ENCODE measurements at places on chromosomes 1 and 21.

- no peak for DNase-seq
These were observed 183.6 kb upstream of the NR5A2 start for GRCh38 chr1:199843861-199844260.

DNA sequence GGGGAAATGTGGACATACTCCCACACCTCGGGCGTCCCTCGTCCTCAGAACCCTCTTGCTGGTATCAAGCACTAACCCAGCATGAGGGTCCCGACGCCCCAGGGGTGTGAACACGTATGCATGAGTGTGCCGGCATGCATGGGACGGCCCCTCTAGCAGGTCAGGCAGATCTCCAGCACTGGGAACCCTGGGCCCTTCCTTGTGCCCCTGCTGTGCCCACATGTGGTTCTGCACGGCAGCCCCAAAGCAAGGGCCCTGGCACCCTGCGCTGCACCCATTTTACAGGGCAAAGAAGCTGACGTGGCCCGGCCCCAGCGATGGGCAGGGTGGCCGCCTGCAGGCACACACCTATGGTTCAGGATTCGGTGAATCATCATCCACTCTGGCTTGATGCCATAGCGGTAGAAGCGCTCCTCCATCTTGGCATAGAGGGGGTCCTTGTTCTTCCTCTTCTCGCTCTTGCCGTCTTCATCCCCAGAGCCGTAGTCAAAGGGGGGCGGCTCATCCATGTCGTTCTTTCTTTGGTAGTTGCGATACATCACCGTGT lies 34.2 kb downstream of the CHD5 start:
- no peak for DNase-seq

DNA sequence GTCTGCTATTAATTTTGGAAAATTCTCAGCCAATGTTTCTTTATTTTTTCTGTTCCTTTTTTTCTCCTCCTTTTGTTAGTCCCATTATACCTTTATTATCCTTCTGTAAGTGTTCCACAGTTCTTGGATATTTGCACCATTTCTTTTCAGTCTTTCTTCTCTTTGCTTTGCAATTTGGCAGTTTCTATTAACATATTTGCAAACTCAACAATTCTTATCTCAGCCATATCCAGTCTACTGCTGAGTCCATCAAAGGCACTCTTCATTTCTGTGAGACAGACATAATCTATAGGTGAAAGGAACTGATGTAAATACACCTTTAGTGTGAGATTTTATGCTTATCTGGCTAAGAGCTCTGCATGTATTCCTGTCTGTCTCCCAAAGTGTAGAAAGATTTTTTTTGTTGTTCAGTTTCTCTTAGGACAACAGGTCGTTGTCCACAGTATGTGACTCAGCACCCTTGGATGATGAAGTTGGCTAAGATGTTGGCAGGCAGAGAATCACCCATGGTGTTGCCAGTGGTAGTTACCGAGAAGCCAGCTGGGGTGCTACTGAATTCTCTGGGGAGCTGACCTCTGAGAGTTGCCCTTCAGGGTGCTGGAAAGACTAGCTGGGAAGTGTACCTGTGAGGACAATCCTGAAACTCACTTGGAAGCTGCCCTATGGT lies 38.4 kb downstream of the LEPR start:
- DNase-seq, result no peak

DNA sequence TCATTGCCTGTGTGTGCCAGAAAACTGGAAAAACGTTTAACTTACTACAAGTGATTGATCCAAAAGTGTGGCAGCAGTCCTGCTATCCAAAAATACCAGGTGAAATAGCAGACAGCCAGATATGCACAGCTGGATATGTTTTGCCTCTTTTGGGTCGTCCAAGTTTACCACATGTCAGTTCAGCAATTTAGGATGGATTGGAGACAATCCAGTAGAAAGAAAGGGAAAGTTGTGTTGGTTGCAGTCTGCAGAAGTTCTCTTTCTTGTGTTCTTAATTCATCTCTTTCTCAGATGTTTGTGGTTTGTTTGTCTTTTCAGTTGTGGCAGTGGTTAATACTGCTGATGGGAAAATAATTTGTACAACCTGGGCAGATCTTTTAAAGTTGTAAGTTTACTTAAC lies 645.0 kb downstream of the PTPRC start:
- DNase-seq, result no peak

DNA sequence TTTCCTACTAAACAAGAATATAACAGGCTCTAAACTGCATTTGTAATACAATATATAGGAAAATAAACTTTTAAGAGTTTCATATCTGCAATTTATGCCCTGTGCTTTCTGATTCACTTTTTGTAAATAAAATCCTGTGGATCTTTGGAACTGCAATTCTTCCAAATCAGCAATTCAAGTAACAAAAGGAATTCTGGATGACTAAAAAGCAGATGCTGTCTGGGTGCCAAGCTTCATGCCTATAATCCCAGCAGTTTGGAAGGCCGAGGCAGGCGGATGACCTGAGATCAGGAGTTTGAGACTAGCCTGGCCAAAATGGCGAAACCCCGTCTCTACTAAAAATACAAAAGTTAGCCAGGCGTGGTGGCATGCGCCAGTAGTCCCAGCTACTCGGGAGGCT lies 6.3 kb downstream of the NME7 start:
- no peak for DNase-seq

DNA sequence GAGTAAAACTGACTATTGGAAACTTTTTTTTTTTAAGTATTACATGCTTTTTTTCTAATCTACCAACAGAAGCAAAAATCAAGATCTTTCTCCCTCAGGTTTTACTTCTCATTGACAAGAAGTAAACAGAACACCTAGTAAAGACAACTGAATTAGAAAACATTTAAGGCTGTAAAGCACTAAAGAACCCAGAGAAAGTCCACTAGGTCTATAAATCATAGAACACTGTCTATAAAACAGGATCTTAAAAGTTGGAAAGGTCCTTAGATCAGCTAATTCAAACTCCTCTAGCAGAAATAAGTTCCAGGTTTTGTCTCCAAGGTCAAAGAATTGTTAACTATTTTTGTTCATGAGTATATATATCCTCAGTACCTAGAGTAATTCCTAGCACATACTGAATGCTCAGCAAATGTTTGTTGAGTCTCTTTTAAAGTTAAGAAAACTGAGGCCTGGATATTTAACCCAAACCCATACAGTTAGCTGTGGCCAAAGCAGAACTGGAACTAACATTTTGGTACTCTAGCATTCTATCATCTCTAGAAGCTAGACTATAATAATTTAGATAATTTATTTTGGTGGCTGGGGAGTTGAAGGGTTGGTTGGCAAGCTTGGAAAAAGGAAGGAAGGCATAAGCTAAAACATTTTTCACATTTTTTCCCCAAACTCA lies 3.0 kb downstream of the EPS15 start:
- DNase-seq, result no peak

DNA sequence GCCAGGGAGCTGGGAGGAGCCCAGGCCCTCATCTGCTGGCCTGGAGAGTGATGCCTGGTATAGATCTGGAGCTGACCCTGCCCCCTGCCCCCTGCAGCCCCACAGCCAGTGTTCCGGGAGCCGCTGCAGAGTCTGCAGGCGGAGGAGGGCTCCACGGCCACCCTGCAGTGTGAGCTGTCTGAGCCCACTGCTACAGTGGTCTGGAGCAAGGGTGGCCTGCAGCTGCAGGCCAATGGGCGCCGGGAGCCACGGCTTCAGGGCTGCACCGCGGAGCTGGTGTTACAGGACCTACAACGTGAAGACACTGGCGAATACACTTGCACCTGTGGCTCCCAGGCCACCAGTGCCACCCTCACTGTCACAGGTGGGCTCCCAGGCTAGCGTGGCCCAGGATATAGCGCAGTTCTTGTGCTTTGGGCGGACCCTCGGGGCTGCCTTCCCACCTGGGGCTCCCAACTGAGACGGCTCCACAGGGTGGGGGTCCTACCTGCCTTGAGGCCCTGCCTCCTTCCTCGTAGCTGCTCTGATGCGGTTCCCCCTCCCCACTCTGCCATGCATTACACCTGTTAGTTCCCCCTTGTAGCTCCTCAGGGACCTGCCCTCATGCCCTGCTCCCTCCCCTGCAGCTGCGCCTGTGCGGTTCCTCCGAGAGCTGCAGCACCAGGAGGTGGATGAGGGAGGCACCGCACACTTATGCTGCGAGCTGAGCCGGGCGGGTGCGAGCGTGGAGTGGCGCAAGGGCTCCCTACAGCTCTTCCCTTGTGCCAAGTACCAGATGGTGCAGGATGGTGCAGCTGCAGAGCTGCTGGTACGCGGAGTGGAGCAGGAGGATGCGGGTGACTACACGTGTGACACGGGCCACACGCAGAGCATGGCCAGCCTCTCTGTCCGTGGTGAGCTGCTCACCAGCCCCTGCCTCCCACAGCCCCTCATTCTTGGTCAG lies 98.7 kb downstream of the OBSCN start:
- DNase-seq, result peak; percentile 6

DNA sequence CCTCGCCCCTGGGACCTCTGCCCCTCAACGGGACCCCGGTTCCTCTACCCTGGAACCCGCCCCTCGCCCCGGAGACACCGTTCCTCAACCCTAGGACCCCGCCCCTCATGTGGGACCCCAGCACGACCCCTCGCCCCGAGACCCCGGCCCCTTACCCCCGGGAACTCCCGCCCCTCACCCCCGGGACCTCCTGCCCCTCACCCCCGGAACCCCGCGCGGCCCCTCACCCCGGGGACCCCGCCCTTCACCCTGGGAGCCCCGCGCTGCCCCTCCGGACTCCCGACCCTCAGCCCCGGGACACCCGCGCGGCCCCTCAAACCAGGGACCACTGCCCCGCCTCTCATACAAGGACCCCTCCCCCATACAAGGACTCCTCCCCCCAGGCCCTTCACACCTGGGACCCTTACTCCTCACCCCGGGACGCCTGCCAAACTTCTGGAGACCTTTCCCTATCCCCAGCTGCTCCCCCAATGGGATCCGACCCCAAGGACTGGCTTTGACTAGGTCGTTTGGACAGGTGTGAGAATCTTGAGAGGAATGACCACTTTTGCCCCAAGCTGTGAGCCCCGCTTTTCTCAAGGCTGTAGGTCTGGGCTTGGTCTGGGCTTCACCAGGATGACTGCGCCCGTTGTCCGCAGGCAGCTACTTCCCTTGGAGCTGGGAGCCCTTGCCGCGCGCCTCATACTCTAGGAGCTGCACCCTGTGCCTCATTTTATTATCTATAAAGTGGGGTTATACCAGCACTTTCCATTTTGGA lies 843 bp downstream of the DIP2A start:
- DNase-seq, result no peak

DNA sequence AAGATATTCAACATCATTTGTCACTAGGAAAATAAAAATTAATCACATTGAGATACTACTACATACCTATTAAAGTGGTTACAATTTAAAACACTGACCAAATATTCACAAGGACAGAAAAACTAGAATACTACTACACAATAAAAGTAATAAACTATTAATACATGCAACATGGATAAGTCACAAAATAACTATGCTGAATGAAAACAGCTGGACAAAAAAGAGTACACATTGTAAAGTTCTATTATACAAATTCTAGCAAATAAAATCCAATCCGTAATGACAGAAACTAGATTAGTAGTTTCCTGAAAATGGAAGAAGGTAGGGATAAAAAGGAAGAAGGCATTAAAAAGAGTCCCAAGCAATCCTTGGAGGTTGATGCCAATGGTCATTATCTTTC lies 348.7 kb upstream of the PTBP2 start:
- no peak for DNase-seq

GRCh38 chr1:206649261-206649921 lies 14.1 kb downstream of the DYRK3 start:
- no peak for DNase-seq

DNA sequence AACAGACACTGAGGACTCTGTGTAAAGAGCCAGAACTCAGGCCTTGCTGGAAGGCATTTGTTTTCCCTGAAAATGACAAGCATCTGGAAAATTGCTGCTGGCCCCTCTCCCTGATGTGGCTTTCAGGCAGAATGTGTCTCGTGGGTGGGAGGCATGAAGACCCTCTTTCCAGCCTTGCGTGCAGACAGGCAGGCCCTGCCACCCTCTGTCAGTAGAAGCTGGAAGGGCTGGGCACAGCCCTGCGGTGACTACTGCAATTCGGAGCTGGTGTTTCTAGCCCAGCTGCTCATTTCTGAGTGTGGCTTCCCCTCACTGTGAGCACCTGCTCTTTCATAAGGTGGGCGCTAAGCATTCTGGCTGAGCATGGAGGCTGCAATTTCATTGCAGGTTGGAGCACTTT lies 349.9 kb downstream of the PTPRU start:
- no peak for DNase-seq

GRCh38 chr1:55640708-55641473 lies 425.7 kb upstream of the USP24 start:
- DNase-seq, result no peak

GRCh38 chr21:29343519-29343918 lies 44.8 kb downstream of the BACH1 start:
- no peak for DNase-seq

- no peak for DNase-seq
These were observed 296.2 kb downstream of the VAV3 start for GRCh38 chr1:107668762-107669161.

- no peak for DNase-seq
These were observed 26.4 kb upstream of the EVA1B start for GRCh38 chr1:36349839-36350238.

DNA sequence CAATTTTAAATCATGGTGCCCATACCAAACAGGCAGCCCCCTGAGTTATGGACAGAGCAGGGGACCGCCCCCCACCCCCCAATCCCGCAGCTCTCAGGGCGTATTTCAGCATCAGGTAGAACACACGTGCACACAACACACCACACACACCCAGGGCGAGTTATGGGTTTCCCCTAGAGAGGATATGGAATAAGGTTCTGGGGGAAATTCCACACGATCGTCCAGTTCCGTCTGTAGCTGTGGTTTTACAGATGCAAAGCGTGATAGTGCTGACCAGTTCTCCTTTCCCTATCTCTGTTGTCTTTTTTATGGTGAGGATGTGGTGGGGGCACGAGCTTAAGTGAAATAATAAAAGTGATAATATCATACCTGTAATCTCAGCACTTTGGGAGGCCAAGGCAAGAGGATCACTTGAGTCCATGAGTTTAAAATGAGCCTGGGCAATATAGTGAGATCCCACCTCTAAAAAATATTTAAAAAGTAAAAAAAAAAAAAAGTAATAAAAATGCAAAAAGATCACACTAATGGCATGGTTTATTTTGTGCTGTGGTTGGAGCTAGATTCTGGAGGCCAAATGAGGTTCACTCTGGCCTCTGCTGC lies 25.1 kb downstream of the C2CD2 start:
- no peak for DNase-seq

DNA sequence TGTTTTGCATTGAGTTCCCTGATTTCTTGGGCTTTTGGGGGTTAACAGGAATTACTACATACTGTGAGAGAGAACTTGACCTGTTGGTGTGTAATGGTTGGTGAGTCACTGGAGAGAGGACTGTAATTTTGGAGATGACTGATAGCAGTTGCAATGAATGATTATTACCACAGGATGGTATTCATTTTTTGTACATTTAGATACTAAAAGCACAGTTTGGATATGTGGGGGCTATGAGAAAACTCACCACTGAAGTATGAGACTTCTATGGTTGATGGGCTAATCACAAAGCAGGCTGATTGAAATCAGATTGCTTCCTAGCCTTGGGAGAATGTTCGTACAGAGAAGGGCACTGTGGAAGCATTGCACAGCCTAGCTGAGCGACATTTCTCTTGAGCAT lies 1571.3 kb upstream of the PRMT6 start:
- DNase-seq, result no peak

DNA sequence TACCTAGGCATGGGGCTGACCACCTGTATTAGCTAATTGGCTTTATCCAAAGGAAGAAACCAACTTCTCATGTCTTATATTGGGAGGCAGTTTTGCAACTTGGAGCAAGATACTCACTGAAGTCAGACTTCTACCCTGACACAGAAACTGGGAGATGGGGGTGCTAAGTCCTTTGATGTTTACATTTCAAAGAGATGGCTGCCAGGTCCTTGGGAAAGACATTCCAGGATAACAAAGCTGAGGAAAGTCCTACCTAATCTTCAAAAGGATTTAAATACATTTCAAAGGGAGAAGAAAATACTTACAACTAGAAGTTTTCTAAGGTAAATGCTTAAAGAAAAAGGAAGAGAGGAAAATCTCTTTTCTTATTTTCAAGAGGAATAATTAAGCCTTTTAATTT lies 62.1 kb downstream of the FH start:
- no peak for DNase-seq
